ENCODE measurements at places on chromosomes 3 and 15.

DNA sequence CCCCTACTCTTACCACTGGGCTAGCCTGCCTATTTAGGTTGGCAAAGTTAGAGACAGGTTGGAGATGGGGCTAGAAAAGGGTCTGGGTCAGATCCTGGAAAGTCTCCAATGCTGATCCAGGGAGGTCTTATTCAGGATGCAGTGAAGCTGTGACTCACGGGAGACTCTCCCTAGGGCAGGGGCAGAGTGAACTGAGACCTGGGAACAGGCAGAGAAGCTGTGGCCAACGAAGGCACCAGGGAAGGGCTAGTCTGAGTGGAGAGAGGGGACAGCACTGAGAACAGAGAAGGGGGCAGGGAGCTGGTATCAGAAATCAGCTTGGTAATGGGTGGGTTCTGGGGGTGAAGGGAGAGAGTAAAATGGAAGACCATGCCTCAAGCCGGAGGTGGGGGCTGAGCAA is 2.2 kb downstream of the LTF start:
- no peak for DNase-seq

DNA sequence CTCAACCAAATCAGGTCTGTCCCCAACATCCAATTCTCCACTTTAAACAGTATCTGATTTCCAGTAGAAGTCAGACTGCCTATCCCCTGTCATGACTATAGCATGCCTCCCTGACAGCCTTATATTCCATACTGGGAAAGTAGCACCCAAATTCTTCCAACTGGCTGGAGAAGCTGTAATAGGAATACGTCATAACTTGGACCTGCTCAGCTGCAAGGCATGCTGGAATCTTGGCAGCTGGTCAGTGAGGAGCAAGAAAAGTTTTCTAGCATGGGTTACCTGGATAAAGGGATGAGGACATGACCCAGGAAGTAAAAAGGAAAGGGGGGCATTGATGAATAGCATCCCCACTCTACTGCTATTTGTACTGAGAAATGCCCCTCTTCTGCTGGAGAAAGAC is 8.9 kb downstream of the SEMA5B start:
- no peak for DNase-seq

GRCh38 chr15:91252322-91252721 is 152.3 kb downstream of the SV2B start:
- DNase-seq, result no peak

DNA sequence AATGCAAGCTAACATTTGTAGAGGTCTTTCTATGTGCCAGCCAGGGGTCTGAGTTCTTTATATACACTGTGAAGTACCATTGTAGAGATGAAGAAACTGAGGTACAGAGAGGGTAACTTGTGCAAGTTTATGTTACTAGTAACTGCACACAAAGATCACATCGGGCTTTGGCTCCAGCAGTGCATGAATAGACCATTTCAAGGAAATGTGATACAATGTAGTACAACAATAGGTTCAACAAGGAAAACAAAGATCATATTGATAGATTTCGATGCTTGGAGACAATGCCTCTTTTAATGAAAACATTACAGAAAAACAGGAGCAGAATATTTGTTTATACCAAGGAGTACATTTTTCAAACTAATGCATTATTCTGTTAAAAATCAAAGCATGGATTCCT is 115.3 kb downstream of the POLR2M start:
- DNase-seq, result no peak

DNA sequence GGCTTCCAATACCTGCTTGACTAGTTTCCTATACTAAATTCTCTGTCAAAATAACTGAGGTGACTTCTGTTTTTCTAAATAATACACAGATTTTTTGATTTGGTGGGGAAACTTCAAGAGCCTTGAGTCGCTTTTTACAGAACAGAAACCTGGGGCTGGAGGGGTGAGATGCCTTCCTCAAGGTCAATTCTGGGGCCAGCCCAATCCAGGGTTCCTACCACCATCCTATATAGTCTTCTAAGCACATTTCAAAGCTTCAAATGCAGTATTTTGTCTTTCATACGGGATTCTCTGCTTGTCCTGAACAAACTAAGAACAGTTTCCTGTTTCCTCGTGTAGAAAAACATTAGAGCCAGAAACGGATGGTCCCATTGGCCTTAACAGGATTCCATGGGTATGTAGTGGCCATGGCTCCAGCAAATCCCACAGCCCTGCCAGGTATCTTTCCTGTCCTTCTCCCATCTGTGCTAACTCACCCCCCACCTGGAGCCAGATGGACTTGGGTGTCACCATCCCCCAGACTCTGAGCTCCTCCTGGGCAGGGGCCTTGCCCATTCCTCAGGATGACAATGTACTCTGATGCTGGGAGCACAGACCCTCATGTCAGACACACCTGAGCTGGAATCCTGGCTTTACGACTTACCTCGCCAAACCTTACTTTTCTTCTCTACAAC is 146.9 kb downstream of the KLF13 start:
- DNase-seq, result no peak

DNA sequence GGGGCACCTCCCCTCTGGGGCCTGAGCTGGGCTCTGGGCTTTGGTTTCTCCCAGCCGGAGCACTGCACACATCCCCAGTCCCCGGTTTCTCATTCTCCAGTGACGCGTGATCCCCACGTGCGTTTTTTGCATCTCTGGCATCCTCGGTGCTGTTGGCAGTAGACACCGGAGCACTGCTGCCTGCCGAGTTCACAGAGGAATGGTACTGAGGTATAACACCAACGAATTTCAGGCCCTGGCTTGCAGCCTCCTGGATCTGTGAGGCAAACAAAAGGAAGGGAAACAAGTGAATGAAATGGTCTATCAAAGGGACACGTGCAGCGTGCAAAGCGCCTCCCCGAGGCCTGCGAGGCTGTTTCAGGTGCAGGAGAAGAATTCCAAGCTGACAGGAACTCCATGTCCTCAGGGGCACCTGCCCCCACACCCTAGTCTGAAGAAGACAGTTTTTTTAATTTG is 112.9 kb downstream of the OXNAD1 start:
- DNase-seq, result no peak

- no peak for DNase-seq
Measured at GRCh38 chr3:98731720-98732285, 31.3 kb upstream of the ST3GAL6 start.

DNA sequence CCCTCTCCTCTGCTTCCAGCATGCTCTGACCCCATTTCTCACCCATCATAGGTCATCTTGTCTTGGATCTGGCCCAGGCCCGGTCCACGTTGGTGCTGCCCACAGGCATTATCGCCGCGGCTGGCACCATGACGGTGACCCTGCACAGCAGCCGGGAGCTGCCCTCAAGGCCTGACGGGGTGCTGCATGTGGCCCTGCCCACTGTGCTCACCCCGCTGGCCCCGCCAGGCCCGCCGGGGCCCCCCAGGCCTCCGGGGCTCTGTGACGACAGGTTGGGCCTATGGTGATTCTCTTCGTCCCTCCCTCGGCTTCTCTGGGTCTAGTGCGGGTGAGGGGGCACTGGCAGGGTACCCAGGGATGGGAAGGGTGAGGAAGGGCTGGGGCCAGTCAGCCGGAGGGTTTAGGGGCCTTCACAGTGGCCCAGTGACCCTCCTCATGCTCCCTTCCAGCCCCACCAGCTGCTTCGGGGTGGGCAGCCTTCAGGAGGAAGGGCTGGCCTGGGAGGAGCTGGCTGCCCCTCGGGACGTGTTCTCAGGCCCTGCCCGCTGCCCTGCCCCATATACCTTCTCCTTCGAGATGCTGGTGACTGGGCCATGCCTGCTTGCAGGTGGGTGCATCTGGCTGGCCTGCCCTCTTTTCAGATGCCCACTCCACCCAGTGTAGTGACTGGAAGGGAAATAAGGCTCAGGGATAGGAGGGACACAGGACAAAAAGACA is 3.9 kb downstream of the VWA5B2 start:
- no peak for DNase-seq

GRCh38 chr3:70038693-70039092 is 39.2 kb downstream of the SAMMSON start:
- no peak for DNase-seq

- DNase-seq, result no peak
Measured at GRCh38 chr3:37862219-37862902, 681 bp downstream of the CTDSPL start.

DNA sequence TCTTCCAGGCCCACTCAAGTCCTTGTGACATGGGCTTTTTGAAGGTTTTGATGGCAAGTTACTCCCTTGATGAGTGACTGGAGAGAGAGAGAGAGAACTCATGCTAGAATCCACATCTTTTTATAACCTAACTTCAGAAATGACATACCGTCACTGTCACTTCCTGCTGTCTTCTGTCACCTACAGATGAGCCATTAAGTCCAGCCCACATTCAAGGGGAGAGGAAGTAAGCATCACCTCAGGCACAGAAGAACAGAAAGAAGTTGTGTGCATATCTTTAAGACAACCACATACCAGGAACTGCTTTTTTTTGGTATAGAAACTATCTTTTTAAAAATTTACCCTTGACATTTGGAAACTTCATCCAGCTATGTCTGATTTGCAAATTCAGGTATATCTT is 16.6 kb upstream of the TXNRD3 start:
- DNase-seq, result no peak

- no peak for DNase-seq
Measured at GRCh38 chr15:80856809-80857377, 77.7 kb downstream of the CEMIP start.

GRCh38 chr3:29430558-29430971 is 149.7 kb downstream of the RBMS3 start:
- no peak for DNase-seq

GRCh38 chr15:79310612-79310984 is 314 bp upstream of the TMED3 start:
- no peak for DNase-seq

All from CD4-positive, alpha-beta T cell treated with Interleukin-15 for 1 hour (primary cell).